Activated CD8-positive, alpha-beta T cell treated with anti-CD3 and anti-CD28 coated beads, Interleukin-2, amount 10 ng/mL, durations not matched to agents 7 days and 5 days (primary cell): ENCODE measurements at places on chromosomes 2 and 18. TPM values are rescaled to one million over a fixed set of nuclear protein-coding genes. Genes with fewer than 3 reads are reported as not detected.

The KCNG3 gene
- total RNA-seq, result 0.26 TPM

The CAPN13 gene
- total RNA-seq, result not detected

The AQP4 gene
- total RNA-seq, result not detected

The CENPA gene
- total RNA-seq, result 55.2 TPM

The INO80D gene
- 24.4 TPM for total RNA-seq

The ICA1L gene
- total RNA-seq, result 5.1 TPM

The LIPG gene
- not detected for total RNA-seq

The TM4SF20 gene
- total RNA-seq, result not detected

The SCN1A gene
- total RNA-seq, result not detected

The PROKR1 gene
- total RNA-seq, result not detected

The CNRIP1 gene
- total RNA-seq, result not detected

The RFTN2 gene
- not detected for total RNA-seq

The GKN1 gene
- total RNA-seq, result not detected

The NCKAP1 gene
- 0.50 TPM for total RNA-seq

The MYCN gene
- not detected for total RNA-seq

The MERTK gene
- 0.10 TPM for total RNA-seq

The PAX3 gene
- total RNA-seq, result not detected

The CCDC74A gene
- total RNA-seq, result 10.0 TPM
